ENCODE measurements at places on chromosomes 11 and 22.

DNA sequence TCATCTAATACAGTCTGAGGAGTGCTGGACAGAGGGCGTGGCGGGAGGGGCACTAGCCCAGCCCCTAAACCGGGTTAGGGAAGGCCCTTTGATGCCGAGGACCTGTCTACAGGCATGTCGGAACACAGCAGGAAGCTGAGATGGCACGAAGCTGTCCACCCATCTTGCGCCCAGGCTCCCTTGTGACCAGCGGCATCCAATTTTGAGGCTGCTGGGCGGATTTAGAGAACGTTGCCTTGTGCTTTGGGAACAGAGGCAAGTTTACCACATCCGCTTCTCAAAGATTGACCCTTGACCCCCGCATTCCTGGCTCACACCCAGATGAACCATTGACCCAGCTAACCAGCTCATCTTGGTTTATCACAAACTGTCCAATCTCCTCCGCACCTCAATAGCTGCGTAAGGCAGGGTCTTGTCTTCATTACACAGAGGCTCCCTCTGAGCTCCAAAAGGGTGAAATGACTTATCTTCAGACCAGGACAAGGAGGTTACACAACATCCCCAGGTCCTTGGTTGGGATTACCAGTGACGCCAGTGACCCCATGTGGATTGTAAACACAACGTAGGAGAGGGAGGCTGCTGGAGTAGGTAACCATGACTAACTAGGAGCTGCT is 4.5 kb downstream of the FAM83F start:
- no peak for DNase-seq

DNA sequence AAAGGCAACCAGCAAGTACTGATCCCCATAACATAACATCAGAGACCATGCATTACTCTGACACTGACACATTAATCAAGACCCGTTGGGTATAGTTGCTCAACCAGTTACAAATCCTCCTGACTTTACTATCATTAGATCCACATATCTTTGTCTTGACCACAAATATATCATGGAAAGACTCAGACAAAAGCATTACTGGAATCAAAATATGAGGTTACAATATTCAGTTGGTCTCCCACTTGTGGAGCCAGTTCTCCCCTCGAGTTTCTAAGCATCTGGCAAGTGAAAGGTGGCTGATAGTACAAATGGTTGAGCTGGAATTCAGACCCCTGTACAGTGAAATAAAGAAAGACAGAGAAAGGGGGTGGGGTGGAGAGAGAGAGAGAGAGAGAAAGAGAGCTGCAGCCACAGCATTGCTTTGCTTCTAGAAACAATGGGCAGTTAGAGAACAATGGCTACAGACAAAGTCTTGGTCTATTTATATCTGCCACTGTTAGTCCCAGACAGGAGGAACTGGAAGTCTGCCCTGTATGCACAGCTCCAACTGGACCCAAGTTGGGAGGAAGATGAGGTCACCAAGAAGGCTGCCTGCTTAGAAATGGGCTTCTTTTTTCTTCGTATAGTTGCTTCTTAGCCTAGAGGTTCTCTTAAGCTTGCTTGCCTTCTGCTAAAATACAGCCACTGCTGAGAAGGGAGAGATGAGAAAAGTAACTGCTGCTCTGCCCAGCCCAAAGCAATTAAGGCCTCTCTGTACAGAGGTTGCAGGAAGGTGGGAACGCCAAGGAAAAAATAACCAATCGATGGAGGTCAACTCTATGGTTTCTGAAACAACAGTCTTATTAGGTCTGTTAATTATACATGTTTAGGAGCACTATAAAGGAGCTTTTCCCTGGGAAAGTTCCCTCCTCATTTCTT is 85.5 kb downstream of the ETS1 start:
- DNase-seq = no peak

DNA sequence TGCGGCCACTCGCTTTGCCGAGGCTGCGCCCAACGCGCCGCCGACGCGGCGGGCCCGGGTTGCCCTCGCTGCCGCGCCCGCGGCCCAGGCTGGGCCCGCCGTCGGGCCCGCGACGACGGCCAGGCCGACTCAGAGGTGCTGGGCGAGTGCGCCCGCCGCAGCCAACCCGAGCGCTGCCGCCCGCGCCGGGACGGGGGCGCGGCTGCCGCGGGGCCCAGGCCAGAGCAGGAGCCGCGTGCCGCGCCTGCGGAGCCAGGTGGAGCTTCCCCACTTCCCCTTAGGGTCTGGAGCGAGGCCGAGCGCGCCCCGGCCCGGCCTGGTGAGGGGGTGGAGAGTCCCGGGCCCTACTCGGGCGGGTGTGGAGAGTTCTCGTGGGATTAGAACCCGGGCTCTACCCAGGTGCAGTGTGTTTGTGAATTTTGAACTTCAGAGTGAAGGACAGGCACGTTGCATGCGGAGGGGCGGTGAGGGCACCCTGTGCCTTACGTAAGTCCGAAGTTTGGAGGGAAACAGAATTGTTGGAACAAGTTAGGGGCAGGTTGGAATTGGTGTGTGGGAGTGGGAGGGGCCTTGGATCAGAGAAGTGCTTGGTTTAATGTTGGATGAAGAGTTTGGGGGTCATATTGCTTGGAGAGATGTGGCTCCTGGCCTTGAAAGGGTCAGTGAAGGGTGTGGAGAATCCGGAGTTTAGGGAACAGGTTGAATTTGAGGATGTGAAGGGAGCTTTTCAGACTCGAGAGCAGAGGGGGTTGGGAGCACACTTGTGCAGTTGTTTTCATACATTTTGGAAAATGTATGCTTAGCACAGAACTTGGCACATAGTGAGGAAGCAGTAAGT is 697 bp downstream of the RNF169 start:
- peak; percentile 72 for DNase-seq

- DNase-seq = no peak
Observed at GRCh38 chr22:50218996-50219727, 18.4 kb downstream of the SELENOO start.

DNA sequence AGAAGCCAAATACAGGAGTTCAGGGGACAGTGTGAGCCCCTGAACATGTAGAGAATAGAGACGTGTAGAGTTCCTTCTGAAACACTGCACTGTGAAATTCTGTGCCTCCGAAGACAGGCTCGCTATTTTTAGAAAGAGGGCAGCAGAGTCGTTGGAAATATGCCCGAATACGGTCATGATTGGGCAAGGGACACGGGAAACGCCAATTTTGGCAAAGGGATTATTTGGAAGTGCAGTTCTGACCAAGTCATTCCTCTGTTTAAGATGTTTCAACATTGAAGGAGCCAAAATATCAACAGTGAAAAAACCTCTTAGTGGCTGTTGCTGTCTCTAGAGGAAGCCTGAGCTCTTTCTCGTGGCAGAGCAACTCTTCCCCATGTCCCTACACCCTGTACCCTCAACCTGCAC is 9.5 kb upstream of the CBX6 start:
- no peak for DNase-seq

DNA sequence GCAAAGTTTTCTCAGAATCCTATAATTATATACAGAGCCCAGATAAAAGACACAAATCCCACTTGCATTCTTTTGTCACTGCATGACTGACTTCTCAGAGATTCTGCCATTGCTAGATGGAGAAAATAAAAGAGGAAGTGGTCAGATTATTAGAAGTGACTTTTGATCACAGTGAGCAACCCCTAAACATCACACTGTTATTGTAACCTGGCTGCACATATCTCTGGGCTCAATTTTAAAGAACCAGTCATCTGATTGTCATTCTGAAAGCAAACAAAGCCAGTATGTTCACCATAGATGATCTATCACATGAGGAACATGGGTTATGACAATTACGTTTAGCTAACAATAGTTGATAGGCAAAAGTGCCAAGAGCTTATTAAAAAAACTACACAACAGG is 47.8 kb downstream of the COPB1 start:
- DNase-seq = no peak

GRCh38 chr11:103112364-103112763 is 3.1 kb downstream of the DYNC2H1 start:
- DNase-seq = no peak

GRCh38 chr22:17915676-17916075 is 108.7 kb downstream of the MICAL3 start:
- DNase-seq = no peak

DNA sequence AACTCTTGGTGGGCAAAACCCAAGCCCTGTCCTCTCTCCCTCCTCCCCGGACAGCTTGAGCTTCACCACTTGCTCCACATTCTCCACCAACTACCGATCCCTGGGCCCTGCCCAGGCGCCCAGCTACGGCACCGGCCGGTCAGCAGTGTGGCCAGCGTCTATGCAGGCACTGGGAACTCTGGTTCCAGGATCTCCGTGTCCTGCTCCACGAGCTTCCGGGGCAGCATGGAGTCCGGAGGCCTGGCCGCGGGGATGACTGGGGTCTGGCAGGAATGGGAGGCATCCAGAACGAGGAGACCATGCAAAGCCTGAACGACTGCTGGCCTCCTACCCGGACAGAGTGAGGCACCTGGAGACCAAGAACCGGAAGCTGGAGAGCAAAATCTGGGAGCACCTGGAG is 68.9 kb upstream of the RTL6 start:
- DNase-seq = no peak

- peak; percentile 49 for DNase-seq
Observed at GRCh38 chr22:19448076-19448607, 631 bp upstream of the C22orf39 start.

DNA sequence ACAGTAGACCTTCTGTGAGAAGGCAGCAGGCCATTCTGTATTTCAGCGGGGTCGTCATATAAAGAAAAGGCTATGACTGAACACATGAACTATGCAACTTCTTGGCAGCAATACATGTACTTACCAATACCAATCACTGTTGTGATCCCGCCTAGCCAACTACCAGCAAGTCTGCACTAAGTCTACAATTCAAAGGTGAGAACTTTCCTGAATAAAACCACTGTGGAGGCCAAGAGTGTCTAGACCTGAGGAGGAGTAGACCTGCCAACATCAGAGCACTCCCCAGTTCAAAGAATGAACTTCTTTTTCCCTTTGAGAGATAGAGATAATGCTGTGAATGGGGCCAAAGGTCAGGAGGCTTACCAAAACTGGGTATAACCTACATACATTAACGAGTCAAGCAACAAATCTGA is 108.2 kb downstream of the SIK3 start:
- no peak for DNase-seq

DNA sequence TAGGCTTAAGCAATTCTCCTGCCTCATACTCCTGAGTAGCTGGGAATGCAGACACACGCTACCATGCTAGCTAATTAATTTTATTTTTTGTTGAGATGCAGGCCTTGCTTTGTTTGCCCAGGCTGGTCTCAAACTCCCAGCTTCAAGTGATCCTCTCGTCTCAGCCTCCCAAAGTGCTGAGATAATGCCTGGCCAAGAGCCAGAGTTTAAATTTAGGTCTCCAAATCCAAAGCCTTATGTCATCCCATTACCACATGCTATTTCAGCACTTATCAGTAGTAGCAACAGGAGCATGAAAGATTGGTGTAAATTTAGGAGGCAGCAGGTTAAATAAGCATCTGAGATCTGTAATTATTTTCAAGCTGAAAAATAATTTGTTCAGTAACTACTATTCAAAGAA is 326.1 kb upstream of the ANO5 start:
- DNase-seq = no peak

- DNase-seq = peak; percentile 5
Observed at GRCh38 chr22:47209547-47210023, 447.1 kb downstream of the TBC1D22A start.

- no peak for DNase-seq
Observed at GRCh38 chr11:27618281-27618915, 81.9 kb downstream of the BDNF start.

- no peak for DNase-seq
Observed at GRCh38 chr11:71454470-71455113, 1.6 kb downstream of the NADSYN1 start.

DNA sequence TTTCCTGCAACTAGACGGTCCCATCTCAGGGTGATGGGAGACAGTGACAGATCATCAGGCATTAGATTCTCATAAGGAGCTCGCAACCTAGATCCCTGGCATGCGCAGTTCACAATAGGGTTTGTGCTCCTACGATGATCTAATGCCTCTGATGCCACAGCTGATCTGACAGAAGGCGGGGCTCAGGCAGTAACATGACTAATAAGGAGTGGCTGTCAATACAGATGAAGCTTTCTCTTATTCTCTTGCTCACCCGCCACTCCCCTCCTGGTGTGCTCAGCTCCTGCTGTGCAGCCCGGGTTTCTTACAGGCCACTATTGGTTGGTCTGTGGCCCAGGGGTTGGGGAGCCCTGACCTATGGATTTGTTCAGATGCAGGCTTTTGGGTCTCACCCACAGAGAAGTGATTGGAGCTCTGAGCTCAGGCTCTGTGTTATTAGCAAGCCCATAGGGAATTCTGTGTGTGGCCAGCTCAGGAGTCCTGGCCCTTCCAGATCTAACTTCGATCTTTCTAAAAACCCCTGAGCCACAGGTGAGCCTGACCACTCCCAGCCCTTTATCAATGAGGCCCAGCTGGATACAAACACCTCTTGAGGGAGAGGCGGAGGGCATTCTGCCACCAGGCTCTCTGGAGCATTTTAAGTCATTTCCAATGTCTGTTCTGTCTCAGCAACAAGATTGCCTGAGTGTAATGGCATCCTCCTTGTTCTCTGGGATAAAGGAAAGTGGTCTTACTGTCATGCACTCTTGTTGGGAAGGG is 351.8 kb downstream of the BUD13 start:
- no peak for DNase-seq

- DNase-seq = no peak
Observed at GRCh38 chr22:45638834-45639746, 32.5 kb upstream of the ATXN10 start.

DNA sequence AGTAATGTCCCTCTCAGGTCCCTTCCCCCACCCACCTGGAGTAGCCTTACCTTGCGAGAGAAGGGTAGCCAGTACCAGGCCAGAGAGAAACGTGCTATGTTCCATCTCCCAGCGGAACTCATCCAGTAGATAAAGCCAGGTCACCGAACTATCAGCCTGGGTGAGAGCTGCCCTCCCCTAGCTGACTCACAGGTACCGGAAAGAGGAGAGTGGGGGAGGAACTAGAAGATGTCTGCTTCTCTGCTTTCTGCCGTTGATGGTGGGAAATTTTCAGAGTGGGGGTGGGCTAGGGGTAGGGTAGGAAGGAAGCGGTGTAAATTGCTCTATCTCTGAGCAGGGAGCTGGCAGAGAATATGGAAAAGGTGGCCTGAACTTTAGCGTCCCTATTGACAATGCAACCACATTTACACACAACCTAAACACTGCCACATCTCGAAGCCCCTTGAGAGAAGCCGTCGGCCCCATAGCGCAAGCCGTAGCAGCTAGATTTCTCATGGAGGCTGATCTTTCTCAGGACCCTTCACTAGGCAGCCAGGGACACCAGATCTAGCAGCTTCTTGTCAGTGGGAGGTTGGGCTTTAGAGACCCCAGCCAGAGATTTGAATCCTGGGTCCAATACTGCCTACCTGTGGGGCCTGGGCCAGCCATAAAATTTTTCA is at the start of gene CD3D:
CD3D (minus strand) TSS at position 203 of the 659 bp plus-strand sequence; CDS start at position 105, 98 bp downstream.
- peak; percentile 80 for DNase-seq
